ENCODE measurements at places on chromosomes 6 and 20.

- no peak for DNase-seq
Observed at GRCh38 chr6:80528115-80528514, 421.6 kb downstream of the BCKDHB start.

- DNase-seq: no peak
Observed at GRCh38 chr6:134826889-134827737, 122.8 kb downstream of the ALDH8A1 start.

GRCh38 chr20:22862671-22863230, 172.4 kb upstream of the SSTR4 start:
- DNase-seq: no peak

DNA sequence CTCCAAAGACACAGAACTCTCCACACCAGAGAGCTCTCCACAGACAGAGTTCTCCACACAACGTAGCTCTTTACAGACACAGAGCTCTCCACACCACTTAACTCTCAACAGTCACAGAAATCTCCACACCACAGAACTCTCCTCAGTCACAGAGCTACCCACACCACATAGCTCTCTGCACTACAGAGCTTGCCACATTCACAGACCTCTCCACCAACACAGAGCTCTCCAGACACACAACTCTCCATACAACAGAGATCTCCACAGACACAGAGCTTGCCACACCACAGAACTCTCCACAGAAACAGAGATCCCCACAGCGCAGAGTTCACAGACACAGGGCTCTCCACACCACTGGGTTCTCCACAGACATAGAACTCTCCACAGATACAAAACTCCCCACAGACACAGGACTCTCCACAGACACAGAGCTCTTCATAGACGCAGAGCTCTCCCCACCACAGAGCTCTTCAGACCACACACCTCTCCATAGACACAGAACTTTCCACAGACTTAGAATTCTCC, 52.5 kb downstream of the ERMARD start:
- no peak for DNase-seq

- DNase-seq: no peak
Observed at GRCh38 chr6:168319279-168320111, at the start of gene DACT2. TSS of gene DACT2 (minus strand) at chr6:168319777. CDS start at chr6:168319633, 144 bp downstream.

DNA sequence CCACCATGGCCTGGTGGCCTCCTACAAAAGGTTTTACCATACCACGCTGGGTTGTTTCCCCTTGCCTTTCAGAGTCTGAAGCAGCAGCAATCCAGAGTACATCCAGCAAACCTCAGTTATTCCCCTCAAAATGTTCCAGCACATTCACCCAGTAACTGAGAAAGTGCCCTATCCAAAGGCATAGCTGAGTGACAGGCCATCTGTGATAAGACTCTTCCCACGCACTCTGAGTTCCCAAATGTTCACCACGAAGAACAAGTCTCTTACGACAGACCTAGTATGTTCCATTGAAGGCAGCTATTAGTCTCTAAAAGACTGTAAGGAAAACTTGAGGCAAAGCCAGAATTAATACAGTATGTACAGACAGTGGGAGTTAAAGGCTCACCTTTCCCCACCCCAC, 31.6 kb upstream of the C20orf144 start:
- DNase-seq: no peak

- DNase-seq: no peak
Observed at GRCh38 chr20:61186771-61187472, 65.1 kb upstream of the CDH4 start.

DNA sequence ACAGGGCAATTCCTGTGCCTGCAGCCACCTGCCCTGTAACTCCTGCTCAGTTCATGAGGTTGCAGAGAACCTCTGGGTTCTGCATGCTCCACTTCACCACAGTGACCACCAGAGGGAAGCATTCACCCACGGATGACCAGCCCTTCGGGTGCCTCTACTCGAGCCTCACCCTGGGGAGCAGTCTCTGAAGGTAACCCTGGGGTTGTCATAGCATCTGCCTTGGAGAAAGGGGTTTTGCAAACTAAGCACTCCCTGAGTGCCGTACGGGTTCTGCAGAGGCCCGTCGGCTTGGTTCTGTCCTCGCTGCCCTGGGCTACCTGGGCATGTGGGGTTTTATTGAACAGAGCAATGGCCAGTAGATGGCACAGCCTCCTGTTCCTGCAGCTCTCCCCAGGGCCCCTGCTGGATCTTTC, 10.2 kb upstream of the CST5 start:
- peak; percentile 10 for DNase-seq

- DNase-seq: no peak
Observed at GRCh38 chr6:132020138-132020581, 69.0 kb upstream of the CCN2 start.

- DNase-seq: no peak
Observed at GRCh38 chr6:11973238-11973637, 38.9 kb upstream of the HIVEP1 start.

DNA sequence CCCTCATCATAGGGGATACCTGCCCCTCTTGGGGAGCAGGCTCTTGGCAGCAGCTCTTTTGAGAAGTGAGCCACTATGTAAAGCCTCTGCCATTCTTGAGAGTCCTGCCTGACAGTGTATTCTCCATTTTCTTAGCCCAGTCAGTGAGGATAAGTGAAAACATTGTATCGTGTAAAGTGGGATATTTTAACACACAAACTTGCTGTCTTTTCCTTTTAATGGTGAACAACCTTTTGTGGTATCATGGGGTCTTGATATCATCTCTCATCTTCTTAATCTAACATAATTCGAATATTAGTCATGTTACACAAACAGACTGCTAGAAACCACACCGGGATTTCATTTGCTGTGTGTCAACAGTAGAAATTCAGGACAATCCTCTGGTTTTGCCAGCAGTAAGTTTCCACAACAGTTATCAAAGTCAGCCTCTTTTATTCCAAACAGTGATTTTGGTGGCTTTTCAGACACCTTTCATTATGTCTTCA, 136.2 kb downstream of the HIVEP1 start:
- no peak for DNase-seq

- no peak for DNase-seq
Observed at GRCh38 chr20:34754611-34755010, 50.5 kb downstream of the TP53INP2 start.

- no peak for DNase-seq
Observed at GRCh38 chr6:36432151-36432671, 10.4 kb downstream of the PXT1 start.

DNA sequence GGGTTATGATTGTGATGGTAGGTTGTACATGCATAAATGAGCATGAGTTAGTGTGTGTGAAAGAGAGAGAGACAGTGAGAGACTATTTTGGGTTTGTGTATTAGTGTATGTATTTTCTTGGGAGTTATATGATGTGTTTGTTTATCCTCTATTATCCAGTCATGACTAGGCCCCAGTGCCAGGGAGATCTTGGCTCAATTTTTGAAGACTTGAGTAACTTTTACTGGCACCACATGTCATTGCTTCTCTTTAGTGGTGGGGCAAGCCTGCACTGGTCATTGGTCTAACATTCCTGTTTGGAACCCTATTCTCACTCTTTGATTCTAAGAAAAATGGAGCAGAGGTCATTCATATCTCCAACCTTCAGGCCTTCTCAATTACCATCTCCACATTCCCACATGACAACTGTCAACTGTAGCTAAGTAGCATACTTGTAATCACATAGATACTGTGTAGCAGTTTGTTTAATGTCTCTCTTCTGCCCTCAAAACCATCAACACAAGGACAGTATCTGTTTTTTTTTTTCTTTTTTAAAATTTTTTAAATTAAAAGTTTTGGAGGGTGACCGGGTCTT, 8.8 kb downstream of the L3MBTL1 start:
- DNase-seq: no peak

- DNase-seq: no peak
Observed at GRCh38 chr6:106247733-106248132, 77.8 kb downstream of the ATG5 start.

Measured in glomerular endothelial cell (primary cell).